ENCODE measurements at places on chromosomes 2 and 18. TPM values are rescaled to one million over a fixed set of nuclear protein-coding genes. Genes with fewer than 3 reads are reported as not detected.

Gene UGT1A10
- not detected for total RNA-seq

Gene GPAT2
- total RNA-seq, result 14.0 TPM

Gene SRBD1
- 23.9 TPM for total RNA-seq

DNA sequence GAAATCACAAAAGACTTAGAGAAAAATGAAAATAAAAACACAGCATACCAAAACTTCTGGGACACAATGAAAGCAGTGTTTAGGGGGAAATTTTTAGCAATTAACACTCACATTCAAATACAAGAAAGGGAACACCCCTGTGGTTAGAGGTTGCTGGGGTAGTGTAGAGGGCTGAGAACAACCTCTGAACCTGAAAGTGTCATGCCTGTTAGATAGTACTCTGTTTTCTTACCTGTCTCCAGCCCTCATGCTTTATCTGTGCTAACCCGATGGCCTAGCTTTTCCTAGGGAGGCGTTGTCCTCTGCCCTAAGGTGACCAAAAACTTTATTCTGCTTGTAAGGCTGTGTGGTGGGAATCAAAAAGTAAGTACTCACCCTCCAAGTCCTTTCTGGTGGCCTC, 122.6 kb upstream of the OTX1 start:
- H3K36me3 ChIP-seq, result peaks cover 3% of the 10 kb centered on the region
- DNase-seq, result no peak
- H3K4me3 ChIP-seq, result no peak overlapping the region

- no peaks in the 10 kb centered on the region for H3K27me3 ChIP-seq
- no peak overlapping the region for H3K4me3 ChIP-seq
- H3K4me1 ChIP-seq, result peaks cover 18% of the 10 kb centered on the region
- DNase-seq, result no peak
- no peaks in the 10 kb centered on the region for H3K36me3 ChIP-seq
Measured at GRCh38 chr2:221518935-221519625, 53.0 kb downstream of the EPHA4 start.

DNA sequence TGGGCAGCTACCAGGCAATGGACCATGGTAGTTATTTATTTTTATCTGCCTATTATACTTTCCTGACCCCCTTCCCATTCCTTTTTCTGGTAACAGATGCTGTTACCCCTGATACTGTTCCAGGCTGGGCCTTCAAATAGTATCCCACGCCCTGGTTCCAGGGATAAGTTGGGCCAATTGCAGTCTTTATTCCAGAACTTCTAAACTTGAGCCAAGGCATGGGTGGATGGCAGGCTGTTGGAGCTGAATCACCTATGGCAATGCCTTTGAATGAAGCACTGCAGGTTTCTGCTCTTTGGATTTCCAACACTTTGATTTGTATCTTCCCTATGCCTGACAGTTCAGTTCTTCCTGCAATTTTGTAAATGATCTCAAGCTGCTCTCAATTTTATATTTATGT, 99.2 kb upstream of the LHCGR start:
- no peak overlapping the region for H3K4me3 ChIP-seq
- DNase-seq, result no peak
- no peaks in the 10 kb centered on the region for H3K36me3 ChIP-seq
- peaks cover 2% of the 10 kb centered on the region for H3K27me3 ChIP-seq

DNA sequence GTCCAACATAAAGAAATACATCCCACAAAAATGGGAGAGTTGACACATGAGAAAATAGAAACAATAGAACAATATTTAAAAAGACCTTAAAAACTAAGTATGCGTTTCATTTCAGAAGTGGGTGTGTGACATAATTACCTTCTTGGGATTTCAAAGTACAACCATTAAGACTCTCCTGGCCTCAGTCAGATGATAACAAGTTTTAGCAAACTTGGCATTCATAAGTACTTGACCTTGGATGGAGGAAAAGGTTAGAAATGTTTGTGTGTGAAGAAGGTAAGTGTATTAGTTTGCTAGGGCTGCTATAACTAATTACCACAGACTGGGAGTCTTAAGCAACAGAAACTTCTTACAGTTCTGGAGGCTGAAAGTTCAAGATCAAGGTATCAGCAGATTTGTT, 4.9 kb upstream of the NGEF start:
- no peak overlapping the region for H3K4me3 ChIP-seq
- H3K27ac ChIP-seq, result no peak overlapping the region
- peaks cover 2% of the 10 kb centered on the region for H3K27me3 ChIP-seq
- no peaks in the 10 kb centered on the region for H3K36me3 ChIP-seq
- DNase-seq, result no peak
- H3K4me1 ChIP-seq, result no peaks in the 10 kb centered on the region

DNA sequence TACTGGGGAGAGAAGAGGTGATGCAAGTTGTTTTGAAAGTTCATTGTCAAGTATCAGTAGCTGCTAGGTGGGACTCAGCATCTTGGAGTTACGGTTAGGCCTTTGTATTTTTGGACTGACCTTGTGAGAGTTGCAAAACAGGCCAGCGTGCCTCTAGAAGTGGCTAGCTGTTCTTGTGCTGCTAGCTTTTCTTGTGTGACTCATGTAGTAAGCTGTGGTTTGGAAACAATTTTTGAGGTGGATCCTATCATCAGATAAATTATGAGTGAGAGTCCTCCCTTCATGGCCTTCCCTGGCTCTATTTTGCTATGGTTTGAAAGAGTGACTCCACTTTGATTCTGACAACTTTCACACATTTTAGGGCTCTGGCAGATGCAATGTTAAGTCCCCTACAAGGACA, 409.2 kb upstream of the HS6ST1 start:
- H3K27me3 ChIP-seq, result peaks cover 8% of the 10 kb centered on the region
- peaks cover 1% of the 10 kb centered on the region for H3K36me3 ChIP-seq
- peaks cover 7% of the 10 kb centered on the region for H3K4me1 ChIP-seq
- no peak for DNase-seq

GRCh38 chr2:121550669-121551068, 20.0 kb downstream of the RNU4ATAC start:
- H3K27me3 ChIP-seq, result no peaks in the 10 kb centered on the region
- no peak overlapping the region for H3K4me3 ChIP-seq
- peaks cover 27% of the 10 kb centered on the region for H3K4me1 ChIP-seq
- peaks cover 38% of the 10 kb centered on the region for H3K36me3 ChIP-seq

GRCh38 chr2:62803961-62804360, 98.4 kb downstream of the EHBP1 start:
- no peak overlapping the region for H3K27ac ChIP-seq
- H3K4me3 ChIP-seq, result no peak overlapping the region
- H3K36me3 ChIP-seq, result peaks cover 14% of the 10 kb centered on the region

- H3K4me1 ChIP-seq, result peaks cover 3% of the 10 kb centered on the region
- no peaks in the 10 kb centered on the region for H3K36me3 ChIP-seq
- H3K27me3 ChIP-seq, result peaks cover 12% of the 10 kb centered on the region
- H3K4me3 ChIP-seq, result no peak overlapping the region
- no peak overlapping the region for H3K27ac ChIP-seq
Measured at GRCh38 chr18:77650799-77651385, 401.2 kb downstream of the GALR1 start.

DNA sequence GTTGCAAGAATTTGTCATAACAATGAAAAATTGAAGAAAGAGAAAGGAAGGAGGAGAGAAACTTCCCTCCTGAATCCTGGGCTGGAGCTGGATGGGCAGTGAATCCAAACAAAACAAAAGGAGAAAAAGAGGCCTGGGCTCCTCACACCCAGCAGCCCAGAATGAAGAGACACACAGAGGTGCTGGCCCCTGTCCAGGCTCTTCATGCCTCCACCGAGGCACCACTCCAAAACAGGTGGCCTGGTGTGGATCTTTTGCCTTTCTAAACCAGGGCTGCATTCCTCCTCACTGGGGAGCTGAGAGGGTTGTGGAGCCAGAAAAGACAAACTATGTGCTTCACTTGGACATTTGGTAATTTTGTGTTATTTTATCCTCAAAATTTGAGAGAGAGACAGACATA, 76.0 kb downstream of the FAM124B start:
- peaks cover 27% of the 10 kb centered on the region for H3K27me3 ChIP-seq
- H3K27ac ChIP-seq, result no peak overlapping the region
- no peak for DNase-seq
- H3K36me3 ChIP-seq, result no peaks in the 10 kb centered on the region

DNA sequence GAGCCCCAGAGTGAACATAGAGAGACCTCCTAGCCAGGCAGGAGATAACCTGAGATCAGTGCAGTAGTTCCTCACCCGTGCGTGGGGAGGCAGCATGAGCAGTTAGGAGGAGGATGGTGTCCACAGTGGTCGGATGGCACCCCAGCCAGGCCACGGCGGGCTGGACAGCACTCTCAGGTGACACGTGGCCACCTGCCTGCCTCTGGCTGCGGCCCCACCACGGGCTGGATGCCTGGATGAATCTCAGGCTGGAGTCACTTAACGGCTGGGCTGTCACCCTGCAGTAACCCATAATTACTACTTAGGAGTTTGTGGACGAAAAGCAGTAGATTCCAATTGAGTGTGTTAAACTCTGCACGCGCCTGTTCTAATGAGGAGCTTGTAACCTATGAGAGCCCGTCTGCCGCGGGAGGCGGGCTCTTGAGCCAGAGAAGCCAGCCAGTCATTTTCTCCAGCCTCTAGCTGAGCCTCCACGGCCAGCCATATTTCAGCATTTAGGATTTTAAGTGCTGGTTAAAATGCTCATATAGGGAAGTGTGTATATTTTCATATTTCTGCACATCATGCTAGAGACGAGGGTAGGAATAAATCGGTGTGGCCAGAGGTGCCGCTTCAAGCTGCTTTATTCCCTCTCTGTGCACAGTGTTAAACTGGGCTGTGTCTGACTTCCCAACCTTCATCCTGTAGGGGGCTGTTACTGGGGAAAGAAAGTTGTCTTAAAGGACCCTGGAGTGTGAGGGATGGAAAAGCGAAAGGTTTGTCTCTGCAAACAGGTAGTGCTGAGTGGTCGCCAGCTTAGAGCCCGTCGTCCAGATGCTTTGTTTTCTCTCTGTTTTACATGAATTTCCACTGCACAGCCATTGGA, 144.0 kb downstream of the GLI2 start:
- H3K27me3 ChIP-seq, result peaks cover 2% of the 10 kb centered on the region
- H3K27ac ChIP-seq, result no peak overlapping the region
- H3K4me1 ChIP-seq, result no peaks in the 10 kb centered on the region
- H3K36me3 ChIP-seq, result no peaks in the 10 kb centered on the region
- no peak overlapping the region for H3K4me3 ChIP-seq

DNA sequence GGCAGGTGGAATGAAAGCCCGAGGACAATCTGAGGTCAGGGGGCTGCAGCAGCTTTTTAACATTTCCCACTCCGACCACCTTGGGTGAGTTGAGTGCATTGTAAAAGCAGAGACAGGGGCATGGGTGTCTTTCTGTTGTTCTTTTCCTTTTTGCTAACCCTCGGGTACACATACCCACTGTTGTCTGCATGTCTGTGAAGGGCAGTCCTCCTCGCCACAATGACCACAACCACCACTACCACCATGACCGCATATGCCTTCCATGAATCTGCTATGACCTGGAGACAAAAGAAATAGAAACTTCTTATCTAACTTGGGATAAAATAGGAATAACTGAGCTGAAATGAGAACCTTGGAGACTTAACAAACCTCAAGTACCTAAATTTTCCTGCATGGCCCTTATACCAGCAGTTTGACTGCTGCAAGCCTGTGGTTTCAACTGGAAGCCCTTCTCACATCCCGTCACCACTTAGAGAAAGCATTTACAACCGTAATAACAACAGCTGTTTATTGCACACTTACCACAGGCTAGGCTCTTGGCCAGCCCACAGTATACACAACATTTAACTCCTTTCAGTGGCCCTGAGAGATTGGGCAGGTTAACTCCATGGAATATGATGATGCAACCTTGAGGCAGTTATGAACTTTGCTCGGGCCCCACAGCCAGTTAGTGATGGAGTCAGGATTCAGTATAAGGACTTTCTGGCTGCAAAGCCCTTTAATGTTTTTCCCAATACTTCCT, 80.3 kb downstream of the GYPC start:
- peaks cover under 1% of the 10 kb centered on the region for H3K27me3 ChIP-seq
- no peak overlapping the region for H3K27ac ChIP-seq
- H3K4me3 ChIP-seq, result no peak overlapping the region
- peaks cover 2% of the 10 kb centered on the region for H3K4me1 ChIP-seq
- no peaks in the 10 kb centered on the region for H3K36me3 ChIP-seq

DNA sequence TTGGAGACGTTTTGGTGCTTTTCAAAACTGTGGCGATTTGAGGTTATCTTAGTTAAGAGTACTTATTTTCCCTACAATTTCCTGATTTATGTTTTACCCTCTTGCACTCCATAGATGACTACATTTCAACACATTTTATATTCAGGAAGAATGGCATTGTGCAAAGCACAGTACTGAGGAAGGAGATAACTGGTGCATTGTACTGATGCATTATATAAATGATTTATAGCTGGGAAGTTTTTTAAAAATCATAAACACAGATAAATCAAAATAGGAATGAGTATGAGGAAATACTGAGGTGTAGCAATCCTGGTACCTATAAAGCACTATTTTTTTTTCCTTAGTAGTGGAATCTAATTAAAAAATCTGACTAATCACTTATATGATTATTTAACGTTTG, 5.6 kb downstream of the REL start:
- H3K4me3 ChIP-seq, result peak overlapping the region; percentile 6
- peaks cover 40% of the 10 kb centered on the region for H3K4me1 ChIP-seq
- no peaks in the 10 kb centered on the region for H3K27me3 ChIP-seq
- DNase-seq, result no peak
- no peak overlapping the region for H3K27ac ChIP-seq

DNA sequence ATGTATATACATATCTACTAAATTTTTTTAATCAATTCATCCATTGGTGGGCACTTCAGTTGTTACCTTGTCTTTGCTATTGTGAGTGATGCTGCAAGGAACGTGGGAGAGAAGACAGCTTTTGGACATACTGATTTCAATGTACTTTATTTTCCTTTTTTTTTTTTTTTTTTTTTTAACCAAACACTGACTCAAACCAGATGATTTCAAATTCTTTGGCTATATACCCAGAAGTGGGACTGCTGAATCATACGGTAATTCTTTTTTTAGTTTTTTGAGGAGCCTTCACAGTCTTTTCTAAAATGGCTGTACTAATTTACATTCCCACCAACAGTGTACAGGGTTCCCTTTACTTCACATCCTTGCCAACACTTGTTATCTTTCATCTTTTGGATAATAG, 204.7 kb downstream of the INSIG2 start:
- no peak overlapping the region for H3K27ac ChIP-seq
- no peaks in the 10 kb centered on the region for H3K36me3 ChIP-seq
- no peaks in the 10 kb centered on the region for H3K4me1 ChIP-seq
- H3K27me3 ChIP-seq, result peaks cover 19% of the 10 kb centered on the region

- no peak overlapping the region for H3K4me3 ChIP-seq
- DNase-seq, result no peak
- H3K4me1 ChIP-seq, result peaks cover 18% of the 10 kb centered on the region
- no peak overlapping the region for H3K27ac ChIP-seq
Measured at GRCh38 chr2:319059-319600, 31.2 kb upstream of the ALKAL2 start.
